CD4-positive, alpha-beta T cell treated with Interleukin-4 for 4 hours (primary cell): ENCODE measurements at places on chromosomes 5 and 9.

- DNase-seq = no peak
These were observed 294.9 kb downstream of the TRPM3 start for GRCh38 chr9:70826562-70826961.

GRCh38 chr9:6405371-6405770, 7.6 kb upstream of the UHRF2 start:
- no peak for DNase-seq

GRCh38 chr9:70385426-70385825, 29.0 kb downstream of the KLF9 start:
- no peak for DNase-seq

GRCh38 chr9:15304632-15305031, 2.4 kb downstream of the TTC39B start:
- DNase-seq = no peak

DNA sequence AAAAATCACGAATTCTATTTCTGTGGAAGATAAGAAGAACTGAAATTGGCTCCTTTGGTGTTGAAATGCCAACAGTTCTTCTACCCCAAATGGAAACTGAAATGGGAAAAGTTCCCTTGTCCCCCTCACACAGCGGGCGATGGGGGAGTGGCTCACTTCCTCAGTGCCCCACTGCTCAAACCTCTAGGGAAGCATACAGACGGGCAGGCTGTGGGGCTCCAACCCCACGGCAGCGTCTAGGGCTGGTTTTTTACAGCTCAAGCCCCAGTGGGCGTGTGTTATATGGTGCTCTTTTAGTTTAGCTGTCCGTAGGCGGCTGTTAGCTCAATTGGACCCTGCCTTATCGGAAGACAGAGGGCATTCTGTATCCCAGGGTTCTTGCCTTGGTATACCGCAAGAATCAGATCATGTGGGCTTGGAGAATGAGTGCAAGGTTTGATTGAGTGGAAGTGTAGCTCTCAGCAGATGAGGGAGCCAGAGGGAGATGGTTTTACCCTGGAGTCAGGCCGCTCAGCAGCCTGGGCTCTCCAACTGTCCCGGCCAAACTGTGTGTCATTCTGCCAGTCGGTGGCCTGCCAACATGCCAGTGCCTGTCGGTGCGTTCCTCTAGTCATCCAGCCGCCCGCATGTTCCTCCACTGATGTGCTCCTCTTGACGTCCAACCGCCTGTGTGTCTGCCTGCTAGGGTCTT, 166.3 kb upstream of the ZNF608 start:
- no peak for DNase-seq

GRCh38 chr5:163506095-163506457, 657 bp downstream of the MAT2B start:
- no peak for DNase-seq

- DNase-seq = no peak
These were observed 10.7 kb downstream of the AGTPBP1 start for GRCh38 chr9:85730916-85731630.

- DNase-seq = no peak
These were observed 422.5 kb downstream of the KDM4C start for GRCh38 chr9:7180247-7180646.

DNA sequence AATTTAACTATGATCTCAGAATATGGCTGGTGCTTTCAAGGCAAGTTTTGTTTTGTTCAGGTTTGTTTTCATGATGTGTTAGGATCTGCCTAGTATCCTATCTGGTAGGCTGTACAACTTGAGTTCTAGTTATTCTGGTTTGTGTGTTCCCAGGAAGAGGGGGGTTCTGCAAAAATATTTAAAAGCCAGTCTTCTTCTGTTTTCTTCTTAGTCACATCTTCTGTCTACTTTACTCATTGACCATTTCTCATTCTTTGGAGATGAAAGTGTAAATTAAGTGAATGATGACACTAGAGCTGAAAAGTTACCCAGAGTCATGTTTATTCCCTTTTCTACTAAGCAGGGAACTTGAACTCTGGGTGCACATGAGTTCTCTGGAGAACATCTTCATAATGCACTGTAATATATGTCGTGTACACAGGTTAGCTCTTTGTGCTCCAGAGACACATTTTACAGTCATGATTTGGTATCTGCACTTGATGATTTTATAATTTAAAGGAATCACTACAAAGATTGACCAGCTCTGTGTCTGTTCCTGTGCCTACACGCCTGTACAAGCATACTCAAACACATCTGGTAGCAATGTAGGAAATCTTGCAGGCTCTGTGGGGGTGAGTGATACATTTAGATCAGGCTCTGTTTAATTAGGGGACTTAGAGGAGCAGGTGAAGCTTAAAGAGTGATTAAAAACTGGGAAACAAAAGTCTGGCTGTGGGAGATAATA, 5.0 kb downstream of the SMAD5 start:
- no peak for DNase-seq

GRCh38 chr5:172943283-172943841, 15.9 kb upstream of the RPL26L1 start:
- DNase-seq = no peak

- DNase-seq = no peak
These were observed 4.5 kb upstream of the MSMP start for GRCh38 chr9:35758475-35759050.

DNA sequence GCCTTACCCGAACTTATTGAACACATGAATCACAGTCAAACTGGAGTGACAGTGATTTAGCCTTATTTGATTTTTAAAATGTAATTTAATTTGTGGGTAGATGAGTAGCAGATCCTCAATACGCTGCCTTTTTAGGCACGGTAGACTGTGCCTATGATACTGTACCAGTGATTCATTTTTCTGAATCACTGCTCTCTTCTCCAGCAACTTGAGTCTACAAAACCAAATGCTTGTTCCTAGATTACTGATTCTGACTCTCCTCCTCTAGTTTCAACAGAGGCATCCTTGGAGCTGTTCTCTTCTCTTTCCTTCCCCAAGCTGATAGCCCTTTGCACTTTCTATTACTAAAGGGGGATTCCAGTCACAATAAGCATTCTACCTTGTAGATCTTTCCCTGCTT, 94.3 kb upstream of the IL7R start:
- no peak for DNase-seq

GRCh38 chr5:8842971-8843551, 702.8 kb downstream of the SEMA5A start:
- no peak for DNase-seq

DNA sequence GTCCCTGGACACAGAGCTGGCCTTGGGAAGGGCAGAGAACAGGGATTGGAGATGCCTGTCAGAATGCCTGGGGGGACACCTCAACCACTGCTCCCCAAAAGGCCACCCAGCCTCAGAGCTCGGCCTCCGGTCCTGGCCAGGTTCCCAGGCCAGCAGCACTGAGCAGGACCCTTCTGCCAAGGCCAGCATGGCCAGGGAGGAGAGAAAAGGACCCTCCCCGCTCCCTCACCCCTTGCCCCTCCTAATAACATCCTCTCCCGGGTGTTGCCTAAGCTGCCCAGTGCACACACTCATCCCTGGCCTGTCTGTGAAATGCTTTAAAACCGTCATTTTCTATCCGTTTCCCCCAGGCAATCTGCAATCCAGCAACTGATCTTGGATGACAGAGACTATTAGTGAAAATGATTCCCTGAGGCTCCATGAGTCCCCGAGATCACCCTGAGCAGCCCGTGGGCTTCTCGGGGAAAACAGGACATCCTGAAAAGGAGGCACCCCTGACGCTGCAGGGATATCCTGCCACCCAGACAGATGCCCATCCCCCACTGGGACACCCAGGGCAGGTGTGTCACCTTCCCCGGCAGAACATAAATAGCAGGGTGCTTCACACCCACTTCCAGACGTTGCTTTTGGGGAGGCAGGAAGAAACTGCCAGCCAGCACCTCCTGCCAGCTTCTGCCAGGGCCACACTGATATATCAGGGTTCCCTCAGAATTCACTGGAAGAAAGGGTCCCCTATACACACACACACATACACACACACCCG, 75.3 kb downstream of the ADAMTS2 start:
- DNase-seq = no peak

DNA sequence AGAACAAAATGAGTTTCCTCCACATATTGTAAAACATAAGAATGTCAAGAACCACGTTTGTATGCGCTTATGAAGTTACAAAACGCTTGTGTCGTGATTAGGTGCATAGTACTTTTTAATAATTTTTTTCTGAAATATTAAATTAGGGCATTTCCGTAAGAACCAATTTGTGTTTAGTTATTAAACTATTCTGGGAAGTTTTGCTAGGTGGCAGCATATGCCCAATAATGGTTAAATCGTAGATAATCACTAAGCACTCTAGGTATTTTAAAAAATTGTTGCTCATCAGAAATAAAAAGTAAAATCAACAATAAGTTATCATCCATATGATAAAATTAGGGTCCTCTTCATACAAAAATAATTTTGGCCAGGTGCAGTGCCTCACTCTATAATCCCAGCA, 5.4 kb downstream of the SRFBP1 start:
- DNase-seq = no peak

GRCh38 chr9:92711844-92712243, 41.9 kb upstream of the IPPK start:
- DNase-seq = peak; percentile 28

- DNase-seq = no peak
These were observed 215.0 kb upstream of the PANK3 start for GRCh38 chr5:168793841-168794837.

- DNase-seq = peak; percentile 71
These were observed 28.3 kb upstream of the NIPAL4 start for GRCh38 chr5:157431544-157432200.

- DNase-seq = no peak
These were observed 58.2 kb upstream of the GGTA1 start for GRCh38 chr9:121557581-121558447.

DNA sequence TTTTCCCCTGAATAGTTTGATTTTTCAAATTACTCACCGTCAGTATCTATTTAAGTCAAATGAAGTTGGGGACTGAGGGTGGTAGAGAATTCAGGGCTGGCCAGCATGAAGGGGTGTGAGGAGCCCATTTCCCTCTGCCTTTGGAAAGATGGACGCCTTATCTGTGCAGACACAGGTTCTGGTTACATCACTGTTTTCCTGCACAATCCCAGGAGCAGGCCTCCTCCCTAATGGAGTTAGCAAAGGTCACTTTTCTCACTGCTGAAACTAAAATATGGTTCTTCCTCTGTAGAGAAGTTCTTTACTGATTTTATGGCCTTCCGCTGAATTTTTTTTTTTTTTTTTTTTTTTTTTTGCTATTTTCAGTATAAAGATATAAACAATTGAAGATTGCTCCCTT, 69.1 kb downstream of the FOXD1 start:
- DNase-seq = no peak

- no peak for DNase-seq
These were observed 120.1 kb downstream of the SNX18 start for GRCh38 chr5:54637654-54638053.

DNA sequence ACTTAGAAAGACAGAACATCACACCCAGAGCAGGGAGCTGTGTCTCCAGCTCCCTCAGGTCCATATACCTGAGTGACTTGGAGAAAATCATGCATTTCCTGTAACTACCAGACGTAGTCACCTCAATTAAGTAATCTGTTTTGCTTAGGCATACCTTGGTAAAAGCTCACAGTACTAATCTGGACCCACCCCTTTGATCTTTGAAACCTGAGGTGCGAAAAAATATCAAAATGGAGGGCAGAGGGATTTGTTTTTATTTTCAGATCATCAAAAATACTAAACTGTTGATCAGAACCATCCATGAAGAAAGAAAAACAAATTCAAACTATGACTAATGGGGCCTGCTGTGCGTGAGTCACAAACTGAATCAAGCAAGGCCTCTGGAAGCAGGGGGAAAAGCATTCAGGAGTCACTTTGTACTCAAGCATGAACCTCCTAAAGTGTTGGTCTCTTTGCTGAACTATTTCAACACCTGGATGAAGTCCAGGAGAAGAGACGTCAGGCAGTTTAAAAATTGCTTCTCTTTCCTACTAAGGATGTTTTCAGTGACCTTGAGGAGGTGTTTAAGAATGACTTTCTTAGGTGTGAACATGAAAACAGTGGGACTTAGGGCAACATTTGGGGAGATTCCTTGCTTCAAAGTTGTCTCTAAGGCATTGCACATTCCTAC, 76.3 kb downstream of the MUSK start:
- DNase-seq = no peak

DNA sequence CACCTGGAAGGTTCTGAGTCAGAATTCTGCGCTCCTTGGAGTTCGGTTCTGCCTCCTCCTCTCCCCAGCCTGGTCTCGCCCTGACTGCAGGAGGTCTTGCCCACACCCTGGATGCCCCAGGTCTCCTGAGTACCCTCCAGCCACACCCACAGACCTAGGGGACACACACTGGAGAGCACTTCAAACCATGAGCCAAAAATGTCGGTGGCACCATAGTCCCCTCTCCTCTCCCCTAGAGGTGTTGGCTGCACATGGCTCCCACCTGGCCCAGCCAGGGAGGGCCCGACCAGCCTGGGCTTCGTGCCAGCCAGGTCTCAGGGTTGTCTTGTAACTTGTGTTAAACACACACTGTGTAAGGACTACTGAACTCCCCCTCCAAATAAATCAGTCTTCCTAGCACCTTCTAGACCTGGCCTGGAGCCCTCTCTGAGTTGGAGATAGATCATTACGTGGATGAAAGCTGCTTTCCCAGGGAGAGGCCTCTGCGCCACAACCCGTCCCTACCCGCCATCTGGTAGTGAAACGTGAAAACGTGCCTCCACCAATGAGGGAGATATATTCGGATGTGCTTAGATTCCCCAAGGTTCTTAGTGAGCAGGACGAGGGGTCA, 49.9 kb upstream of the CTSL start:
- DNase-seq = no peak

DNA sequence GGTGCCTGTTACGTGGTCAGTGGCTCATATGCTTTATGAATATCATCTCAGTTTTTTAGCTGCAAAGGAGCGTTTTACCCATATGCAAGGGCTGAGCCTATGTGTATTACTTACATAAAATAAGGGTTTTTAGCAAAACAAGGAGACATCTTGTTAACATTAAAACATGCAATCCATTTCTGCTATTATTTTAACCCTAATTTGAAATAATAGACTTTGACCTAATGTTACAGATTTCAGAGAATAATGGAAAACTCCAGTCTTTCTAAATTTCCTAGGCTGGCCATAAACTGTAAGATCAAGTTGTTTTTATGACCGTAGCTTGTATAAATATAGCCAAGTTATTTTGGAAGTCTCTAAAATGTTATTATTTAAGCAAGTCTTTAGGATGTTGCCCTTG, 121.1 kb upstream of the SEMA6A start:
- no peak for DNase-seq

DNA sequence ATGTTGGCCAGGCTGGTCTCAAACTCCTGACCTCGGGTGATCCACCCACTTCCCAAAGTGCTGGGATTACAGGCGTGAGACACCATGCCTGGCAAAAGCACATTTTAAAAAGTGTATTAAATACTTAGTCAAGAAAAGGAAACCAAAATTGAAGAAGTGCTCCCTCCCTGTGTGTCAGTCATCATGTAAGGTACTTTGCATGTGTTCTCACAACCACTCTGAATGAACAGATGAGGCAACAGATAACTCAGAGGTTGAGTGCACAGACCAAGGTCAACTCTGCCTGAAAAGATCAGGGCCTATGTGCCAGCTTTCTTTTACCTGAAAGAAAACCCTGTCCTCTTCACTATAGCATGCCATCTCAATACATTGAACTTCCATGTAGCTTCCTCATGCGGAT, 289.7 kb downstream of the MRPS30 start:
- no peak for DNase-seq

- DNase-seq = peak; percentile 33
These were observed 1.3 kb downstream of the NOTCH1 start for GRCh38 chr9:136544548-136544963.
